ENCODE measurements at places on chromosomes 4 and X.

- no peak for DNase-seq
Observed at GRCh38 chr4:87910795-87911194, 64.7 kb upstream of the SPP1 start.

GRCh38 chr4:78953769-78954666 lies 14.8 kb upstream of the PAQR3 start:
- DNase-seq = no peak

DNA sequence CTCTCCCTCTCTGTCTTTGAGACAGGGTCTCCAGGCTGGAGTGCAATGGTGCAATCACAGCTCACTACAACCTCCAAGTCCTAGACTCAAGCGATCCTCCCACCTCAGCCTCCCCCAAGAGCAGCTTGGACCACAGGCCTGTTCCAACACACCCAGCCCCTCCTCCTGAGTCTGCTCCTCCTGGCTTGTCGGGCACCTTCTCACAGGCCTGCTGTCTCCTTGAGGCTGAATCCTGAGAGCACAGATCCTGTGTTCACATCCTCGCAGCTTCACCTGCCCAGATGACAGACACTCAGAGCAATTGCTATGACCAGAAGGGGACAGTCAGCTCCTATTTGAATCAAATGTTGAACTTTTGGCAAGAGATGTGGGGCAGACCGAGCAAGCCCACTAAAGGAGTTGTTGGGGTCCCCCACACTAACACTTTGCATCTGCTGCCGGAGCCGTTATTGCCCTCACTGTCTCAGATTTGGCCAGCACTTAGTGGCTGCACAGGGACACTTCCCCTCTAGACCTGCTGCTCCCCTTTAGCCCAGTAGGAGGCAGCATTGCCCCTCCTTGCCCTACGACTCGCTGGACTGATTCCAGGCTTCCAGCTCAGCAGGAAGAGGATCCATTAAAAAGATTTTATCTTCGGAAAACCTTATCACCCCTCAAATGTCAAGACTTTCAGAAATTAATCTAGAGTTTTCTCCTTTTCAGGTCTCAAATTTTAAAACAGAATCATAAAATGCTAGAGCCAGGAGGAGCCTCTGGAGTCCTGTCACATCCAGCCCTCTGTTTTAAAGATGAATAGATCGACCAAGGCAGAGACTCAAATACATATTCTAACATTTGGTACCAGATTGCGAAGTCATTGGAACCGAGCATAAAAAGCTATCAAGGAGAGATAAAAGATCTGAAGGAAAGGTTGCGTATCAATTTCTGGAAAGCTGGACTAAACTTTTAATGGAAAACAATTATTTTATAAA lies 113.7 kb downstream of the USP46 start:
- DNase-seq = peak; percentile 42

DNA sequence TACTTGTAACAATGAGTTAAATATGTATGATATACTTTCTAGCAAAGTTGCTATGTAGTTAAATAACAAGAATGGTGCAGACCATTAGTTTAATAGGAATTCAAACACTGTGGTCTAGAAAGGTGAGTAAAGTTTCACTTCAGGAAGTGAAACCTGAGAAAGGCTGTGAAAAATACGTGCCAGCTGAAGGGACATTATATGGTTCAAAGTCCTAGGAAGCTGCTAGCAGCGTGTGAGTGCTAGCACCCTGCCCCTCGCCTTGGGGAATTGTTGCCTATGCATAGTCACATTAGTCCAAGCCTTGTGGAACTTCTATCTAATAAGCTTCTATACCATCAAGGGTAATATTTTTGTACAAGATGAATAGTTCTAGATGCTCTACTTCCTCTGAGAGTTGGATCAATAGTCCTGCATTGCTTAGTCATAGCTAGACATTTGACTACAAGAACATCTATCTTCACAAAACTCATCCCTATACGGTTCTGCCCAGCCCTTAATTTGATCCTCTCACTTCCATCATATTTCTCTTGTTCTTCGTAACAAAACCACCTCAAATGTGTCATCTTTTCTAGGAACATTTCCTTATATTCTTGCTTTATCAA lies 45.8 kb upstream of the ARSJ start:
- DNase-seq = no peak

- DNase-seq = no peak
Observed at GRCh38 chr4:13202701-13203100, 281.4 kb downstream of the RAB28 start.

GRCh38 chrX:103747163-103747562 lies 29.5 kb upstream of the PLP1 start:
- DNase-seq = no peak

- no peak for DNase-seq
Observed at GRCh38 chr4:128917781-128918180, 108.3 kb downstream of the JADE1 start.

- no peak for DNase-seq
Observed at GRCh38 chr4:109985993-109986974, 73.6 kb downstream of the EGF start.

- no peak for DNase-seq
Observed at GRCh38 chr4:152677117-152677516, 2.7 kb downstream of the TMEM154 start.

- DNase-seq = no peak
Observed at GRCh38 chrX:65643531-65644052, 23.9 kb upstream of the MSN start.

DNA sequence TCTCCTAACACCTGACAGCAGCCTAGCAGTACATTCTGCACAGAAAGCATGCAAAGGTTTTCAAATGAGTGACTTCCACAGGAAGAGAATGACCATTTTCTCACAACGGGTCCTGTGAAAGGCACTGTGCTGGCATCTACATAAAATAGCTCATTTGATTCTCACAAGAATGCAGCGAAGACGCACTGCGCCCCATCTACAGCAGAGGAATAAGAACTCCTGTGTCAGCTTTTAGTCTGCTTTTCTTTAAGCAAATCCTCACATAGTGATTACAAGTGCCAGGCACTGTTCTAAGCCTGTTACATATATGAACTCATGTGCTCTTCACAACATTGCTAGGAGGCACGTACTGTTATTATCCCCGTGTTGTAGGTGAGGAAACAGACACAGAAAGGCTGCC lies 62.5 kb downstream of the AFAP1 start:
- DNase-seq = no peak

DNA sequence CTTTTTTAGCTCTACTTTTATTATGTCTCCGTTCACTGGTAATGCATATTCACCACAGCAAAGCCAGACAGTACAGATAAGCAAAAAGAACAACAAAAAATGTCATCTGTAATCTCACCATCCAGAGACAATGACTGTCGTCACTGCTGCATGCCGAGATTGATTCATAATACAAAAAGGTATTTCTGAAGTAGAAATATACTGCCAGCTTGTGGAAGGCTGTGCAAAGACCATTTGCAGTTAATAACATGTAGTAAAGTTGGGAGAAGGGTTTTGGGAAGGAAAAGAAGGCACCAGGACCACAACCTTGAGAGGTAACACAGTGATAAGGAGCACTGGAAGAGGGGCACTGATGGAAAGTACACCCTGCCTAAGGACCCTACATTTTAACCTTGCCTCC lies 223.0 kb upstream of the ZIC3 start:
- no peak for DNase-seq

DNA sequence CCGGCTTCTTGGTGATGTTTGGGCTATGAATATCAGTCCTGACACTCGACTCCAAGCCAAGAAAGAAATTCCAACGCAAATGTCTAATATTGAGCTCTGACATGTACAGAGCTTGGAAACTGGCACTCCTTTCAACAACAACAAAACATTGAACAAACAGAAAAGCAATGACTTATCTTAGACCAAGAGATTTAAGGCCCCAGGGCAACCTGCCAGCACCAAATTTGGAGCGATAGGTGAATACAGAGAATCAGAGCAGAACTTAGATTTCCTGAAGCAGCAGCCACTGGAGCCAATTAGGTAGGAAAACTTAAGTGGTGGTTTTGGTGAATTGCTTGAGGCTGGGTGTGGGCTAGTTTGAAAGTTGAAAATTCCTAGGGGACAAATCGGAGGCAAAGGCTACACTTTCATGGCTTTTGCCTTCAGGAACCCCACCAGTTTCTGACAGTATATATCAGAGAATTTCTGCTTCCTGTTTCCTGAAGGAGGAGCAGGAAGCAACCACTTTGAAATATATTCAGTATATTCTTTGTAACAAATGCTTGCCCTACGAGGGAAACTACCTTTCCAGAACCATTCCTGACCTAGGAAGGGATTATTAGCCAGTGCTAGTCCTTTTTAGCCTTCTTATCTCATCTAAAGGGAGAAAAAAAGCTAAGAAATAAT lies 10.1 kb upstream of the FMR1 start:
- DNase-seq = no peak

All from GM12891 (cell line).